ENCODE measurements at places on chromosomes 16 and 17.

GRCh38 chr16:31414706-31415105, 13.5 kb downstream of the COX6A2 start:
- no peak for DNase-seq

DNA sequence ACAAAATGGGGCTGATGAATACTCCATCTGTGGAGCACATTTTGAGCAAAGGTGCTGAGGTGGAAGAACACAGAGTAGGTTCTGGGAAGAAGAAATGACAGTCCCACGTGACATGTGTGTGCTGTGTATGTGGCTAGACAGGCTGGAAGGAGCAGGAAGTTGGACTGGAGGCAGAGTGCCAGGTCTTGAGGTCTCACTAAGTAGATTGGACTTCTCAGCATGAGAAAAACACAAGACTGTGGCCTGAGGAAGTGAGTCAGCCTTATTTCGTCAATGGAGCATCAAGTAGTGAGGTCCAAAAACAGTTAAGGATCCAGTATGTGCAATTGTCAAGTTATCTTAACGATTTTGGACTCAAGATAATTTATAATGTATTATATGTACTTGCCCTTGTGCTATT, 736.5 kb downstream of the KCNJ2 start:
- DNase-seq = no peak

GRCh38 chr17:79306424-79307318, 232.0 kb downstream of the ENGASE start:
- peak; percentile 49 for DNase-seq

- DNase-seq = no peak
These were observed 14.7 kb downstream of the DBNDD1 start for GRCh38 chr16:90004577-90004976.

GRCh38 chr16:46832757-46833459, 1.9 kb upstream of the C16orf87 start:
- no peak for DNase-seq

- no peak for DNase-seq
These were observed 22.3 kb downstream of the CARHSP1 start for GRCh38 chr16:8846401-8846932.

- DNase-seq = no peak
These were observed 36.4 kb downstream of the AKAP1 start for GRCh38 chr17:57121308-57122042.

DNA sequence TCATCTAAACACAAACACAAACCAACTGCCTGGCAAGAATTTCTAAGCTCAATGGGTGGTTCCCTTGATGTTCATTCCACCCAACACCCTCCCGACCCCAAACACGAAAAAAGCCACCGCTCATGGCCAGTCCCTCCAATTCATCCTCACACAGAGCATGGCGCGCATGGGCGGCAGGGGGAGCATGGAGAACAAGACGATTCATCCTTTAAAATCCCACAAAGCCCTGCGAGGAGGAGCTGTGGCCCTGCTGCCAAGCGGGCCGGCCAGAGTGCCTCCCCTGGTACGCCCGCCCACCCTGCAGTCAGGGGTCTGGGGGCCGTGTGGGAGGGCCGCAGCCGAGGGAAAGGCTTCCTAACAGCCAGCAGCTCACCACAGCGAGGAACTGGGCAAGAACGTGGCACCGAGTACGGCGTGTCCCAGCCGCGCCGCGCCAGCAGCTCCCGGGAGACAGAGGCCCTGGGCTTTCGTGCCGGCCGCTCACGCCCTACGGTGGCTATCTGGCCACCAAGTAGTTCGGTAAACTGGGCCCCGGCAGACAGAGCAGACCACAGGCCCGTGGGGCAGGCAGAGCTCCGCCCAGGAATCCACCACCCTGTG, 60.9 kb downstream of the KLHDC4 start:
- no peak for DNase-seq

DNA sequence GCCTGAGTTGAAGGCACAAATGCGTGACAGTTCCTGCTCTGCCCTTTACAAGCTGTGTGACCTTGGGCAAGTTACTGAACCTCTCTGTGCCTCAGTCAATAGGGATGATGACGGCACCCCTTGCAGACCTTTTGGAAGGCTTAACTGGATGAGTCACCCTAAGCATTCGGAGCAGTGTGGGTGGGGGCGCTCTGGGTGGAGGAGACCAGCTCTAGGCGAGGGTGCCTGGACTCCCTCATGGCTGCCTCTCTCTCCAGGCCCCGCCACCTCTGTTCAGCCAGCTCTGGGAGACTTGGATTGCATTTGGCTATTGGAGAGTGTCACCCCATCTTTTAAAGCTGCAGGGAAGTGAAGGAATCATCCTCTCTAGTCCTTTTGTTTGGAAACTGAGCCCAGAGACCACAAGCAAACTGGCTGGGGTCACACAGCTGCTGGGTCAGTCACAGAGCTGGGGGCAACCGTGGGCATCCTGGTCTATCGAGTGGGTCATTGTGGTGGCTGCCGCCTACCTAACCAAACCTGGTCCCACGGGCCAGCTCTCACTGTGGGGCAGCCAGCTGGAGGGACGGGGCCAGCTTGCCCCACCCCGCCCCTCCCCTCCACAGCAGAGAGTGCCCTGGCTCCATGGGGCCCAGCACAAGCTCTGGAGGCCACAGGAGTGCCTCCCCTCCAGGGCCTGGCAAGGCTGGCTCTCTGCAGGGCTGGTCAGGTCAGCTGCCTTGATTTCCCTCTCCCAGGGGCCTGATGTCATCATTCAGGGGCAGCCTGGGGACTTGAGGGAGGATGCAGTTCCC, 20.2 kb upstream of the GSE1 start:
- no peak for DNase-seq

- no peak for DNase-seq
These were observed at the start of gene ATP2A1 for GRCh38 chr16:28878083-28878926. ATP2A1 (plus strand) TSS chr16:28878488; CDS start chr16:28878672, 184 bp downstream.

- no peak for DNase-seq
These were observed 607 bp downstream of the KATNIP start for GRCh38 chr16:27550582-27550920.

DNA sequence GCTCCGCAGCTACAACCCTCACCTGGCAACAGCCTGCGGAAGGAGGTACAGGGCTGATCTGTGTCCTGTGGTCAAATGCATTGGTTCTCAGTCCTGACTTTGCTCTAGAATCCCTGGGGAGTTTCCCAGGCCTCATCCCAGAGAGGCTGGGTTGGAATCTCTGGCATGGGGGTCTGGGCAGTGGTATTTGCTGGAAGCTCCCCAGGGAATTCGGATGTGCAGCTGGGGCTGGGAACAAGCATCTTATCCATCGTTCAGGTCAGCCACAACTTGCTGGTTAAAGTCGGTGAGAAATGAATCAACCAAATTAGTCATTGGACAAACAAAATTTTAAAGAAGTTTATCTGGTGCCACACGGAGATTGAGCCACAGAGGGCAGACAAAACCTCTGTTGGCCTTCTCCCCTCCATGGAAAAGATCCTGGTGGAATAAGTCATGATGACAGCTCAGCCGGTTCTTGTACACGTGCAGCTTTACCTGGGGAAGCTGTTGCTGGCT, 231.2 kb downstream of the FOXL1 start:
- DNase-seq = no peak

- DNase-seq = no peak
These were observed 192.1 kb upstream of the KIF2B start for GRCh38 chr17:53630638-53631037.

- peak; percentile 28 for DNase-seq
These were observed 6.8 kb downstream of the KIFC3 start for GRCh38 chr16:57795431-57795878.

GRCh38 chr16:17379121-17379571, 91.6 kb downstream of the XYLT1 start:
- DNase-seq = no peak

DNA sequence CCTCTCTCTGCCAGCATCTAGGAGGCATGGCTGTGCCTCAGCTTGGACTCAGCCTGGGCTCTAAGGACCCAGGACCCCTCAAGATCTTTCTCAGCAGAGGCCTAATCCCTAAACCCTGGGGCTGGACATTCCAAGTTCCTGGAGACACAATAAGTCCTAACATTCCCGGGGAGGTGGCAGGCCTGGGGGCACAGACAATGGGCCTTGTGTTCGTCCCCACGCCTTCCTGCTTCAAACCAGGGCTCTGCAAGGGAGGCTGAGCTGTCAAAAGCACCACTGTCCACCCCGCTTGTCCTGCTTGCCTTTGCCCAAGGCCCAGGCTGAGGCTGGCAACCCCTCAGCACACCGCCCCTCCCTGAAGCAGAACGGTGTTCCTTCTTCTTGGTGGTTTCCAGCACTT, 13.7 kb downstream of the SDK2 start:
- DNase-seq = no peak

DNA sequence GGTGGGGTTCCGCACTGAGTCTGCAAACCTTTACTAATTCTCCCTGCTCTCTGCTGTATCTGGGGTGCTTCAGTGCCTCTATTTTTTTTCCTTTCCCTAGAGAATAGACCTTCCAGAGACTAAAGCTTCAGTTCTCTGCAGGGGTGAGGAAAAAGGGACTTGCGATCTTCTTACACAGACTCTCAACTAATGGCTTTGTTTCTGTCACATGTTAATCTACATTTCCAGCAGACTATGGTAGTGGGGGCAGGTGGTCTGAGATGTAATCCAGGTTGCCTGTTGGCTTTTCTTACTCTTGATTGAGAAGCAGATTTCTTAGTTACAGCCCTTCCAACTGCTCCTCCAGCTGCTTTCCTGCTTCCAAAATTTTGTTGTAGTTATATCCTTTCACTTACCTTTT, 229.0 kb upstream of the NLRP1 start:
- no peak for DNase-seq

DNA sequence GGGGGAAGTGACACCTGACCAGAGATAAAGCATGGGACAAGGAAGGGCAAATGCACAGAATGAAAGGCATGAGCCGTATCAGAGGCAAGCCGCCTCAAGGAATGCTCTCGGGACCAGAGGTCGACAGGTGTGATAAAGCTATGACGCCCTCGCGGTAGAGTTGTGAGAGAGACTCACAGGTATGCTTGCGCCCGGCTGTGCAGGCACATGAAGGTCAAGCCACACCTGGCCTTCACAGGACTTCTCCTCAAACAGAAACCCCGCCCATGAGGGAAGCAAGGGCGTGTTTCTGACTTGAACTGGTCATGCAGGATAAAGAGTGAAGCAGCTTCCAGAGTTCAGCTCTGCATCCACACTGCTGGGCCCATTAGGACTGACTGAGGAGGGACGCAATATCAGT, 7.8 kb downstream of the NCBP3 start:
- DNase-seq = no peak

GRCh38 chr17:43309505-43310332, 75.9 kb upstream of the RNU2-1 start:
- no peak for DNase-seq

GRCh38 chr16:55513616-55514015, 4.7 kb downstream of the LPCAT2 start:
- no peak for DNase-seq

GRCh38 chr17:32445074-32445415, 735 bp downstream of the PSMD11 start:
- DNase-seq = no peak

DNA sequence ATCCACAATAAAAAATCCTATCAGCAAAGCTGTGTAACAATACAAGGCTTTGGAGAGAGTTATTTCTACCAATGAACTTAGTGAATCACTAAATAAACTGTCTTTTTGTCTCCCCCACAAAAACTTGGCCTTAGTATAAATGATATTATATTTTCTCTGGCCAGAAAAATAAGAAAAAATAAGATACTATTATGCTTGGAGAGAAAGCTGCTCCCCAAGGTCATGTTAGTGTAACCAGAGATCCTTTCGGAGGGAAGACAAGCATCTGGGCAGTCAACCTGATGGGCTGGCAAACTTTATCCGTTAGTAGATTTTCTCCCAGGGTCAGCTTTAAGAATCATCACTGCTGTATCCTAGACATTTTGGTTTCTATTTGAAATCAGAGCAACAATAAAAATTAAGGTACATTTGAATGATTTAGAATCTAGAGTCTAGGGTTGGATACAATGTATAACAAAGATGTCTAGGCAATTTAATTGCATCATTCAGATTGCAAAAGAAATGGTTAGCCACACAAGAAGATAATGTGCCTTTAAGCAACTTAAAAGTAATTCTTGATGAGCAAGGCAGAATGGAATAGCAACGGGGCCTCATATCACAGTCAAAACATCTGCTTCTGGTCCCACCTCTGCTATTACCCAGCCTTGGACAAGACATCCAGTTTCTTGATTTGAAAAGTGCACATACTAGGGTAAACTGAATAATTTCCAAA, 280.4 kb downstream of the SLC39A11 start:
- DNase-seq = no peak

DNA sequence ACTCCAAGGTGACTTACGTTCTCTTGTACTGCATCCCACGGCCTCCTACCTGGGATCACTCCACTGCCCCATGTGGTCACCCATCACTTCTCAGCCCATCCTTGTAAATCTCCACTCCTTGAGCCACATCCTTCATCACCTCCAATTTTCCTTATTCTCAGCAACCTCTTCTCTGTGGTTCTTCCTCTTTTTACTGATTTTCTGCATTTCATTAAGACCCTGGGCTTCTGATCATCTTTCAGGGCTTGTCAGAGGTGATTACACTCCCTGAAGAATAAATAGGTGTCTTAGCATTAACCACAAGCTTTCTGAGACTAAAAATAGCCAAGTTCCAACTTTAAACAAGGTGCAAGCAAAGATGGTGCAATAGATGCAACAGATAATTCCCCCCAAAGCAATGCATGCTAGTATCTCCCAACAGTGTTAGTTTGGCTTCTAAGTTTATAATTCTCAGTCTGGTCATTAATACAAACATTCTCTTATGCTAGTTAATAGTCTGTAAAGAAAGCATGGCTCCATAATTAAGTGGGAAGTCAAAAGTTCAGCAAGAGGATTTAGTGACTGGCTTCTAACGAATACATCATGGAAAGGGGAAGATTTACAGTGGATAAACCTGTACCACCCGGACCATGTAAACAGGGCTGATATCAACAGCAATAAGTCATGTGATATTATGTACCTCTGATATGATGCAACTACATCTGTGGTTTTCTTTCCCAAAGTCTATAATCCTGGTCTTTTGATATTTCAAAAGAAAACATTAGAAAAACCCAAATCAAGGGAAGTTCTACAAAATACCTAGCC, 47.4 kb upstream of the FOXJ1 start:
- no peak for DNase-seq

DNA sequence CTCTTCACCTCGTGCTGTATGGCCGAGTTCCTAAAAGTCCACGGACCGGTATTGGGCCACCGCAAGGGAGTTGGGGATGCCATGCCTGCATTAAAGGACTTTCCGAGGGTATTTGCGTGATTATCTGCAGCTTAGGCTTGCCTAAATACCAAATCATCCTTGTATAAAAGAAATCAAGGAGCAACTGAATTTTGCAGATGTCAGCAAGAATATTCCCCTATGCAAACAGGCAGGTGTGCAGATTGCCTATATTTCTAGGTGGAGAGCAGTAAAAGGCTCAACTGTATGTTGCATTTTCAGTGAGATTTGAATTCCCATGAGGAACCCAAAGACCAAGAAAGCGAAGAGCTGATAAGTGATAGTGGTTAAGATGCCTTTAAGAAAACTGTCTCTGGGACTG, 452.3 kb downstream of the CDH11 start:
- DNase-seq = no peak

GRCh38 chr16:46886764-46887523, 2.8 kb downstream of the GPT2 start:
- DNase-seq = no peak

GRCh38 chr16:57132470-57132869, 40.1 kb downstream of the CPNE2 start:
- no peak for DNase-seq

GRCh38 chr17:43840814-43841213, 6.2 kb upstream of the CD300LG start:
- DNase-seq = no peak

- no peak for DNase-seq
These were observed 109.9 kb downstream of the METRNL start for GRCh38 chr17:83189044-83190003.

All from NCI-H446 treated with DMSO at 0.1 percent for 48 hours (cell line).